ENCODE measurements at places on chromosomes 12 and 14.

- DNase-seq: no peak
These were observed 8.0 kb downstream of the PSMA6 start for GRCh38 chr14:35300228-35300627.

DNA sequence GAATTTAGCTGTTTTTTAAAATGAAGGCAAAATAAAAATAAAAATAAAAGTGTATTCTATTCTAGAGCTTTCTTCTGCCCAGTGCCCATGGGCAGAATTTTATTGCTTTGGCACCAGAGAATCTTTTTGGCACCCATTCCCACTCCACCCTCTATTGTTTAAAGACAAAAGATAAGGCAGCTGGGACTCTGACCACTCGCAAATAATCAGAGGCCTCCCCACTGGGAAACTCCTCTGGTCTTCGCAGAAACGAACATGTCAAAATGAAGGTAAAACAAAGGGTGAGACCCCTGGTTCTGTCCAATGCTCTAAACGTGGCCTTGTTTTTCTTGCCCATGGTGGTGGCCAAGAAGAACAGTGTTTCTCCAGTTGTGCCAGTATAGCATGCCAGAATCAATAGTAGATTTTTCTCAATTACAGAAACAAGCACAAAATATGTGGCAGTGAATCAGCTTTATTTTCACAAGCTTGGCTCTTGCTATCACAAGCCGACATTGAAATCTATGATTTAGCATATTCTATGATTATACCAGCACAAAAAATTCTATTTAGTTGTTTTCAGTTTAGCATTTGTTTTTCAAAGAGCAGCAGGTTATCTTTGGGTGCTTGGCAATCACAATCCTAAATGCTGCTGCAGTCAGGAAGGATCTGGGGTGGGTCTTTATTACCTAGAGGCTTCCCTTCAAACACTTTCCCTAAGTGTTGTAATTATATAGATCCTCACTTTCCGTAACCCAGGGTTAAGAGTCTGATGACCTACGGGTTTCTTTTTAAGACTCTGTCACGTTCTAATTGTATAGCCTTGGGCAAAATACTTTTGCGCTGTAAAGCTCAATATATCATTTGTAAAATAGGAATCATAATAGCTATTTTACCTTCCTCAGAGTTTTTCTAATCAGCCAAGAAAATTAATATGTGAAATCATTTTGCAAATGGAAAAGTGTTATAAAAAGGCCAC, 50.5 kb downstream of the KITLG start:
- DNase-seq: no peak

DNA sequence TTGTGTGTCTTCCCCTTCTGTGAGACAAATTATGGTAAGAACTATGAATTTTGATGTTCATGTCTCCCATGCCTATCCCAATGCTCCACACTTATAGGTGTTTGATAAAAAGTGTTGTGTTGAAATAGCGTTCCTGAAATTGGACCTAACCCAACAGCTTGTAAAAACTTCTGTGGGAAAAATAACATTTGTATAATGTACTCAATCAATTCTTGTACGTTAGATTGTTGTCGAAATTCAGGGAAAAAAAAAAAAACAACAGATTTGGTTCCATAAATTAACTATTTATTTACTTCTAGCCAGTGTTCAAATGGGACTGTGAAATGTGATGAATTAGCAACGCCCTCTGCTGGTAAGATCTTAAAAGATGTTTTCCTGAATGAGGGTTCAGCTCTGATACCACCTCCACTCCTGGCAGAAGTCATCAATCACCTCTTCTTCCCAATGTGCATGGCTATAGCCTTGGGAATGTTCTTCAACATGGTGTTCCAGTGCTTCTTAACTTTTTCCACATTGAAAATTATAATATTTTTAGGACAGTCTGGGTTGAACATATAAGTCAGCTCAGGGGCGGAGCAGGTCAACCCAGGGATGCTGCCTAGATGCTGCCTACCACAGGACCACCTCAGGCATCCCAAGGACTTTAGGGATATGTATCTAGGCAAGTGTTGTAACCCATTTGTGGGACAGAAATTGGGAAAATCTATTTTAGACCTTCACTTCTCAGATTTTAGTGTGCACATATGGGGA, 170.6 kb downstream of the OTOGL start:
- DNase-seq: no peak

GRCh38 chr14:96649327-96649601, 147.1 kb downstream of the PAPOLA start:
- DNase-seq: peak; percentile 73

DNA sequence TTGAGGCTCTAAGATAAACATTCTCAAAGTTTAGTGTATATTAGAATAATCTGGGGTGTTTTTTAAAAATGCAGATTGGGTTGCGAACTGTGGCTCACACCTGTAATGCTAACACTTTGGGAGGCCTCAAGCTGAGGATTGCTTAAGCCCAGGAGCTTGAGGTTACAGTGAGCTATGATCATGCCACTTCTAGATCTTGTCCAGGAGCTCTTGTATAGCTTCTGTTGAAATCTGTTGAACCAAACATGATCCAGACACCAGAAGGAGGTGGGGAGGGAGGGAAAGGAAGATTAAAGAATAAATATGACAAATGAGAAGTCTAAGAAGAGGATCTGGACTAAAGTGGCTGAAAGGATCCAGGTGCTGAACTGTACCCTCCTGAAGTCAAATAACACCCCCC, 14.4 kb downstream of the PDE1B start:
- no peak for DNase-seq

GRCh38 chr12:104494793-104495158, 38.0 kb downstream of the CHST11 start:
- no peak for DNase-seq

GRCh38 chr12:7806863-7807487, 17.8 kb downstream of the NANOG start:
- DNase-seq: peak; percentile 62

DNA sequence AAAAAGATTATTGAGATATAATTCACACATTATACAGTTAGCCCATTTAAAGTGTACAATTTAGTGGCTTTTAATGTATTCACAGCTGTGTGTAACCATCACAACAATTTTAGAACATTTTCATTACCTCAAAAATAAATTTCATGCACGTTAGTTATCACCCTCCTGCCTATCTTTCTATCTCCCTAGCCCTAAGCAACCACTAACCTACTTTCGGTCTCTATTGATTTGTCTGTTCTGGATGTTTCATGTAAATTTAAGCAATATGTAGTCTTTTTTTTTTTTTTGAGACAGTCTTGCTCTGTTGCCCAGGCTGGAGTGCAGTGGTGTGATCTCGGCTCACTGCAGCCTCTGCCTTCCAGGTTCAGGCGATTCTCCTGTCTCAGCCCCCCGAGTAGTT, 439.4 kb downstream of the PCNX1 start:
- DNase-seq: no peak

DNA sequence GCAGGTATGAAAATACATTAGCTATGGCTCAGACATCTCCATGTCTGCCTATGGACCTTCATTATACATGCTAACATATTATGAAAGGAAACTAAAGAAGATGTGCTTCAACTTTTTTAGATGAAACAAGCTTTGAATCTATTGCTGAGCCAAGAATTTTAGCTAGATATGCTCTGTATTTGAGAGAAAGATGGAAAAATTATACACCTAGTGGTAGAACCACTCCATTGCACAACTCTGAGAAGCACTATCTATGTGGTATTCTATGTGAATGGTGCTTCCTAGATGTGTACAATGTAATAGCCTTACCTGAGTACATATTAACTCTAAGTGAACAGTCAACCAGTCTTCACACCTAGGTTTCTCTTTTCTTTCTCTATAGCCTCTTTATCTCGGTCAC, 17.3 kb downstream of the EPYC start:
- no peak for DNase-seq

GRCh38 chr12:20144341-20144740, 224.0 kb upstream of the PDE3A start:
- DNase-seq: no peak

- peak; percentile 38 for DNase-seq
These were observed 33.2 kb downstream of the HSPB8 start for GRCh38 chr12:119211884-119212283.

DNA sequence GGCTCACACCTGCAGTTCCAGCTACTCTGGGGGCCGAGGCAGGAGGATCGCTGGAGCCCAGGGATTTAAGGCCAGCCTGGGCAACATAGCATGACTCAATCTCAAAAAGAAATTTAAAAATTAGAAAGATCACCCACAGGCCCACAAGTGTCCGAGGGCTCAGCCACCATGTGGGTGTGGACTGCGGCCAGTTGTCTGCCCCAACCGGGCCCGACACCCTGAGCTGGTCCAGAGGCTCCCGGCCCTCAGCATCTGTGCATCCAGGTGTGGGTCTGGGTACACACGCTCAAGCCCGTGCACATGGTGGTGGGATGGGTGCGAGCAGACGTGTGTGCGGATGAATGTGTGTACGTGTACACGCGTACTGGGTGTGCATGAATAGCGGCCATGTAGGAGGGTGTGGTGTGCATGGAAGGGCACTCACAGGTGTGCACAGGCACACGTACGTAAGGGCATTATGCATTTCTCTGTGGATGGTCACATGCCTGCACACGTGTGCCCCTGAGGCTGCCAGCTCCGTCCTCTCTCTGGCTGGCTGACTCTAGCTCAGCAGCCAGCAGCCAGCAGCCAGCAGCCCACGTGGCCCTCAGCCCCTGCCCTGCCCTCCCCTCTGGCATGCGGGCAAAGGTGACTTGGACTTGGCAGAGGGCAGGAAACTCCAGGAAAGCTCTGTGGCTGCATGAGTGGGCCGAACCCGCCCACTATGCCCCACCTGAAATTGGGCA, 23.3 kb upstream of the NUDT14 start:
- DNase-seq: peak; percentile 84

- no peak for DNase-seq
These were observed 1252.3 kb upstream of the SEL1L start for GRCh38 chr14:82785756-82786482.
